ENCODE measurements at places on chromosomes 5 and 9. TPM values are rescaled to one million over a fixed set of nuclear protein-coding genes. Genes with fewer than 3 reads are reported as not detected.
A peak's percentile ranks its signal among the peaks of the same experiment; 100 is the strongest.

DNA sequence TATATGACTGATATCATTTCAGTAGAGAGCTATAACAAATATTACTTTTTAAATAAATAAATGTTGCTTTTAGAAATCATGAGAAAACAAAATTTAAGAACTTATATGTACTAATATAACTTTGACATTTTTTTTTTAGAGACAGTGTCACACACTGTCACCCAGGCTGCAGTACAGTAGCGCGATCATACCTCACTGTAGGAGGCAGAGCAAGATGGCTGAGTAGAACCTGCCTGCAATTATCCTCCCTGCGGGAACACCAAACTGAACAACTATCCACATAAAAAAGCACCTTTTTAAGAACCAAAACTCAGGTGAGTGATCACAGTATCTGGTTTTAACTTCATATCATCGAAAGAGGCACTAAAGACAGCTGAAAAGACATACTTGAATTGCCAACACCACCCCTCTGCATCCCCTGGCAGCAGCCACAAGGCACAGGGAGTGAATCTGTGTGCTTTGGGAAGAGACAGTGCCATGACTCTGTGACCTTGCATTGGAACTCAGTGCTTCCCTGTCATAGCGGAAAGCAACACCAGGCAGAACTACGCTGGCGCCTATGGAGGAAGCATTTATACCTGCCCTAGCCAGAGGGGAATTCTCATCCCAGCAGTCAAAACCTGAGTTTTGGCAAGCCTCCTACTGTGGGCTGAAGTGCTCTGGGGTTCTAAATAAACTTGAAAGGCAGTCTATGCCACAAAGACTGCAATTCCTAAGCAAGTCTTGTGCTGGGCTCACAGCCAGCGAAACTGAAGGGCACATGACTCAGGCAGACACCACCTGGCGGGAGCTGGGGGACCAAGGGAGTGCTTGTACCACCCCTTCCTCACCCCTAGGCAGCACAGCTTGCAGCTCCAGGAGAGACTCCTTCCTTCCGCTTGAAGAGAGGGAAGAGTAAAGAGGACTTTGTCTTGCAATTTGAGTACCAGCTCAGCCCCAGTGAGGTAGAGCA, 142.7 kb downstream of the FBXL17 start:
- no peak for DNase-seq

DNA sequence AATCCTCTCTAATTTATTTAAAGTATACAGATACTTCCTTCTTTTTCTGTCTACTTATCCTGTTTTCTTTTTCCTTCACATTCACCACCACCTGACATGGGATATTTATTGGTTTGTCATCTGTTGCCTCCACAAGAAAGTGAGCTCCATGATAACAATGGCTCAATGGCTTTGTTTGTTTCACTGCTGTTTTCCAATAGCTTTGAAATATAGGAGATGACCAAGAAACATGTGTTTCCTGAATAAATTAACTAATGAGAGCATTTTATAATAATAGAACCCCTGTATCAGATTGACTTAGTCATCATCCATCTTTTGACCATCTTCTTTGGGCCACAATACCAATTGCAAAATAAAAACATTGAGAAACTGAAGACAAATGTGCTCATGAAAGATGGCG, 180.2 kb upstream of the GAS1 start:
- no peak for DNase-seq

GRCh38 chr5:179307013-179307800, 38.1 kb downstream of the ADAMTS2 start:
- DNase-seq: no peak

The MYOZ3 gene
- total RNA-seq: 3.2 TPM

The ANKRD18A gene
- total RNA-seq: 1.4 TPM

DNA sequence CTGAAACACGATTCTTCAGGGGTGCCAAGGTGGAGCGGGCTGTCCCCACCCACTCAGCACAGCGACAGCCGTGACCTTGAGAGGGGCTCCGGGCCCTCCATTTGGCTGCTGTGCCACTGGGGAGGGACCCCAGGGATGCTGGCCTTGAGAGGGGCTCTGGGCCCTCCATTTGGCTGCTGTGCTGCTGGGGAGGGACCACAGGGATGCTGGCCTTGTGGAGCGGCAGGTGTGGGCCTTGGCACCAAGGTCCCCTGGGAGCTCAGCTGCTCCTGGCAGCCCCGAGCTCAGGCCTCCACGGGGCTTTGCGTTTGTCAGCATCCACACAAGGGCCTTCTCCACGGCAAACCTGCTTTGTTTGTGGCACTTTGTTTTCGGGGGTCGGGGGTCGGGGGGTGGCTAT, 137.6 kb upstream of the LPCAT1 start:
- DNase-seq: no peak

The NTNG2 gene
- total RNA-seq: 1.9 TPM

The OTULINL gene
- 3.1 TPM for total RNA-seq

The RLN2 gene
- total RNA-seq: not detected

DNA sequence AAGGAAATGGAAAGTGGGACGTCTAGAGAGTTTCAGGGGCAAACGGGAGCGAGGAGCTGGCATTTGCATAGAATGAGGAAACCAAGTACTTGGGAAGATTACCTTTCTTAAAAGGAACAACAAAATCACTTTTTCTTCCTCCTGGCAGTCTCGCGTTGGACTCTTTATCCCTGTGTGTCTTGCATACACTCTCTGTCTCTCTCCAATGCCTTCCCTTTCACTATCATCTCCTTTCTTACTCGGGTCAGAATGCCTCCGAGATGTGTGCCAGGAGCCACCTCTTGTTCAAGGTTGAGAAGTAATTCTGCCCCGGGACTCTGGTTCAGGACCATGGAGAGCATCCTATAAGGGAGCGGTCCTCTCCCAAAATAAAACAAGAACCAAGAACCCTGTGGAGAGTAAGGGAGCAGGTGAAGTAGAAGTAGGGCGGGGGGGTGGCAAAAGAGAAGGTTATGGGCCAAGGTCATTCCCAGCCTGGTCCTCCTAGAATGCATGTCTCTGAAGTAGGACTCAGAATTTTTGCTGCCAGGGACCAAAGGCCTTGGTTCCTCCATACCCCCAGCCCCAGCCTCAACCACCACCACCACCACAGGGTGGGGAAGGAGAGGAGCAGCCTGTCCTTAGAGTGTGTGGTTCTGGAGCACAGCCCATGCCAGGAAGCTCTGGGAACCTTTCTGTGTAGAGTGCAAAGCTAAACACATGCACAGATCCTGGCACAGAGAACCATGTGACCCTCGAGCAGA, 72.1 kb upstream of the ARAP3 start:
- no peak for DNase-seq

DNA sequence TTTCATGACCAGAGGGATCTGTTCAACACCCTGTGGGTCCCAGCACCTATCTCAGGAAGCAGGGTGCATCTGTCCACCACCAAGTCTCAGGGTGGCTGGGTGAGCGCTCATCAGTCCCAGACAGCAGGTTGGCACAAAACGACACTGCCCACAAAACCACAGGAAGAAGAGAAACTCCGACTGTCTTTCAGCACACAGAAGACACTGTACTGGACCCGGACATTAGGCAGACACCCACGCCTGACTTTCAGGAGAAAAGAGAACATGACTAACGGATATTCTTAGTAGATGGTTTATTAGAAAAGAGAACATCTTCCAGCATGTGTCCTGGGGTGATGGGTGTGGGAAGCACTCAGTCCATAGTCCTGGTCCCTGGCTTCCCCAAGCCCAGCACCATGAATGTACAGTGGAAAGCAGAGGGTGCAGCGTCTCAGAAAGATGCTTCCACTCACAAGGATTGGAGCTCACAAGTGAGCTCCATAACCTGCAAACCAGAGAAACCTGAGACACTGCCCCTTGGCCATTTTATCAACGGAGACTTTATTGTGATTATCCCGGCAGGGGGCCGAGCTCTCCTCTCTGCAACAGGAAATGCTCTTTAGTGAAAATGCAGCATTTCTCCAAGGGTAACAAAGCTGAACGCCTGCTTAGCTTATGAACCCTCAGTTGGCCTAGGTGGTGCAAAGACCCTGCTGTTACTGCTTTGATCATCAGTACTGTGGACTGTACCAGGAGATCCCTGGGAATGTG, 35.8 kb upstream of the LCP2 start:
- DNase-seq: no peak

DNA sequence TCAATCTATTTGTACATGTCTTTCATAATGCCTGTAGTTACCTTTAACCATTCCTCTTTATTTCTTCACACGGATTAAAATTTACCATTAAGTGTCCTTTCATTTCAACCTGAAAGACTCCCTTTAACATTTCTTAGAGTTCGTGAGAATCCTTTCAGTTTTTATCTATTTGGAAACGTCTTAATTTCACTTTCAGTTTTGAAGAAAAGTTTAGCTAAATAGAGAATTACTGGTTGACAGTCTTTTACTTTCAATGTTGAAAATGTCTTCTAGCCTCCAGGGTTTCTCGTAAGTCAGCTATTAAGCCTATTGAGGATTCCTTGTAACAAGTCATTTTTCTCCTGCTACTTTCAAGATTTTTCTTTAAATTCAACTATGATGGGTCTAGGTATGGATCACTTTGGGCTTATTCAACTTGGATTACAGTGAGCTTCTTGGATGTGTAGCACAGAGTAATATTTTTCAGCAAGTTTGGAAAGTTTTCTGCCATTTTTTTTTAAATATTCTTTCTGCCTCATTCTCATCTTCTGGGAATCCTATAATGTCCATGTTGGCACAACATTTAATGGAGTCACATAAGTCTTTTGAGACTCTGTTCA, 48.5 kb downstream of the RFX3 start:
- no peak for DNase-seq

- DNase-seq: no peak
Observed at GRCh38 chr9:84705128-84705527, 35.6 kb downstream of the NTRK2 start.

GRCh38 chr5:14871214-14872069, at the start of gene ANKH:
Gene ANKH, minus strand, starts transcription at chr5:14871778. Its CDS starts 331 bp downstream, at chr5:14871447.
- peak; percentile 94 for DNase-seq

- DNase-seq: no peak
Observed at GRCh38 chr9:84226126-84226525, 114.4 kb downstream of the SLC28A3 start.

GRCh38 chr5:56698463-56699381, 116.6 kb upstream of the MAP3K1 start:
- peak; percentile 31 for DNase-seq

DNA sequence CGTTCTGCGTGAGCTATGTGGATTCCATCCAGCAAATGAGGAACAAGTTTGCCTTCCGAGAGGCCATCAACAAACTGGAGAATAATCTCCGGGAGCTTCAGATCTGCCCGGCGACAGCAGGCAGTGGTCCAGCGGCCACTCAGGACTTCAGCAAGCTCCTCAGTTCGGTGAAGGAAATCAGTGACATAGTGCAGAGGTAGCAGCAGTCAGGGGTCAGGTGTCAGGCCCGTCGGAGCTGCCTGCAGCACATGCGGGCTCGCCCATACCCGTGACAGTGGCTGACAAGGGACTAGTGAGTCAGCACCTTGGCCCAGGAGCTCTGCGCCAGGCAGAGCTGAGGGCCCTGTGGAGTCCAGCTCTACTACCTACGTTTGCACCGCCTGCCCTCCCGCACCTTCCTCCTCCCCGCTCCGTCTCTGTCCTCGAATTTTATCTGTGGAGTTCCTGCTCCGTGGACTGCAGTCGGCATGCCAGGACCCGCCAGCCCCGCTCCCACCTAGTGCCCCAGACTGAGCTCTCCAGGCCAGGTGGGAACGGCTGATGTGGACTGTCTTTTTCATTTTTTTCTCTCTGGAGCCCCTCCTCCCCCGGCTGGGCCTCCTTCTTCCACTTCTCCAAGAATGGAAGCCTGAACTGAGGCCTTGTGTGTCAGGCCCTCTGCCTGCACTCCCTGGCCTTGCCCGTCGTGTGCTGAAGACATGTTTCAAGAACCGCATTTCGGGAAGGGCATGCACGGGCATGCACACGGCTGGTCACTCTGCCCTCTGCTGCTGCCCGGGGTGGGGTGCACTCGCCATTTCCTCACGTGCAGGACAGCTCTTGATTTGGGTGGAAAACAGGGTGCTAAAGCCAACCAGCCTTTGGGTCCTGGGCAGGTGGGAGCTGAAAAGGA, 10.9 kb downstream of the QRFP start:
- peak; percentile 36 for DNase-seq

DNA sequence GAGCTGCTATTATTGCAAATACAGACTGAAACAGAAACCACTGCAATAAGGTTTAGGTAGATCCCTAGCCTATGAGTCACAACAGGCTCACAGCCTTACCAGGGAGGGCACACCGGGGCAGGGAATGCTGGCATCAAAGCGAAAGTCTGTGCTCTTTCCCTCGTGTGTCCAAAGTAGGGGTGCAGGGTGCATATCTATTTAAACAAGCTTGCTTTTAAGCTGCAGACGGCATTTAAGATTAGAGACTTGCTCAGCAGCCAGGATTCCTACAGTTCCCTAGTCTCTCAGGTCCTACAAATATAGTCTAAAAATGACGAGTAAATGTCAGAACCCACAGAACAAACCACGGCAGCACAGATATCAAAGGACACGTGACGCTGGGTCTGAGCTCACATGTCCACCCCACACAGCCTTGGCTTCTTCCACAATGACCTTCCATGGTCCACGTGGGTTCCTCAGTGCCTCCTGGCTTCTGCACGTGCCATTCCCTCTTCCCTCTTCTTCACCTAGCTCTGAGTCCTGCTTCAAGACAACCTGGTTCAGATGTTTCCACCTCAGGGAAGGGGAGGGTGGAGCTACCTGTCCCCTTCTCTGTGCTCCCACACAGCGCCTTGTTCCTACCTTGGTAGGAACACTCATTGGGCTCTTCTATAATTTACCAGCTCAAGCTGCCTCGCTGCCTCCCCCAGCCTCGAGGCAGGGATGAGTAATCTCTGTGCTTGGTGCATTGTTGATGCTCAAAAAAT, 193.2 kb downstream of the MAPKAP1 start:
- DNase-seq: peak; percentile 55

DNA sequence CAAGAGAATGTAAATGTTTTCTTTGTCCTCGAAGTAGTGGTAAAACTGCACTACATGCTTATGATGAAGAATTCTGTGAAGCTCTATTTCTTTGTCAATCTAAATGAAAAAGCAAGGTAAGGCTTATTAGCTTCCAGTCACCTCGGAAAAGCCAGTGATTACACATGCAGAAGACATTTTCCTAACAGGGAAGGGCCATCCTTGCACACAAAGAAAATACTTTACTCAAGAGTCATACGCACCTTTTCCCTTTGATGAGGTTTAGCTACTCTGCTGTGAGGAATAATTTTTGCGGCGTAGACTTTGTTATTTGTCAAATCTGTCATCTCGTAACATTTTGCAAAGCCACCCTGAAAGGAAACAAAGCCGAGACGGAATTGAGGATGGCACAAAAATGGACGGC, 1.1 kb downstream of the PLK2 start:
- no peak for DNase-seq

GRCh38 chr5:56761151-56761885, 54.0 kb upstream of the MAP3K1 start:
- no peak for DNase-seq

The KCNMB1 gene
- total RNA-seq: 0.47 TPM

GRCh38 chr9:90724880-90725279, 76.7 kb upstream of the SYK start:
- no peak for DNase-seq

- DNase-seq: no peak
Observed at GRCh38 chr5:180439911-180440769, 54.0 kb upstream of the CNOT6 start.

- DNase-seq: no peak
Observed at GRCh38 chr9:136956604-136957003, 4.5 kb downstream of the LCN12 start.

The DBH gene
- not detected for total RNA-seq

The LAMC3 gene
- total RNA-seq: 0.07 TPM

- DNase-seq: peak; percentile 70
Observed at GRCh38 chr5:116652196-116652729, 77.6 kb upstream of the SEMA6A start.
